ENCODE measurements at places on chromosomes 3 and 15. TPM values are rescaled to one million over a fixed set of nuclear protein-coding genes. Genes with fewer than 3 reads are reported as not detected.

GOLGA6D gene
- total RNA-seq: 0.09 TPM

TMEM40 gene
- 6.4 TPM for total RNA-seq

SEMA4B gene
- 2.1 TPM for total RNA-seq

RCN2 gene
- total RNA-seq: 51.2 TPM

PLSCR4 gene
- 19.4 TPM for total RNA-seq

TTC21A gene
- total RNA-seq: 2.7 TPM

OR5K2 gene
- not detected for total RNA-seq

CLK3 gene
- 31.9 TPM for total RNA-seq

SH2D7 gene
- total RNA-seq: not detected

GPR149 gene
- total RNA-seq: 0.35 TPM

ZNF860 gene
- total RNA-seq: 0.62 TPM

TMEM212 gene
- 0.09 TPM for total RNA-seq

SLC9A9 gene
- 18.3 TPM for total RNA-seq

EIF4A2 gene
- total RNA-seq: 593 TPM

GPR27 gene
- total RNA-seq: 1.5 TPM

GOLGA6L4 gene
- total RNA-seq: 0.66 TPM

TMEM158 gene
- 0.98 TPM for total RNA-seq

Data from muscle of leg (tissue), 16 donors.